Activated gamma-delta T cell treated with Interleukin-2 at 50 U/mL for 16 hours (primary cell): ENCODE measurements at places on chromosomes 5 and 9.

- no peak for DNase-seq
Measured at GRCh38 chr5:135355169-135355568, 43.9 kb downstream of the MACROH2A1 start.

DNA sequence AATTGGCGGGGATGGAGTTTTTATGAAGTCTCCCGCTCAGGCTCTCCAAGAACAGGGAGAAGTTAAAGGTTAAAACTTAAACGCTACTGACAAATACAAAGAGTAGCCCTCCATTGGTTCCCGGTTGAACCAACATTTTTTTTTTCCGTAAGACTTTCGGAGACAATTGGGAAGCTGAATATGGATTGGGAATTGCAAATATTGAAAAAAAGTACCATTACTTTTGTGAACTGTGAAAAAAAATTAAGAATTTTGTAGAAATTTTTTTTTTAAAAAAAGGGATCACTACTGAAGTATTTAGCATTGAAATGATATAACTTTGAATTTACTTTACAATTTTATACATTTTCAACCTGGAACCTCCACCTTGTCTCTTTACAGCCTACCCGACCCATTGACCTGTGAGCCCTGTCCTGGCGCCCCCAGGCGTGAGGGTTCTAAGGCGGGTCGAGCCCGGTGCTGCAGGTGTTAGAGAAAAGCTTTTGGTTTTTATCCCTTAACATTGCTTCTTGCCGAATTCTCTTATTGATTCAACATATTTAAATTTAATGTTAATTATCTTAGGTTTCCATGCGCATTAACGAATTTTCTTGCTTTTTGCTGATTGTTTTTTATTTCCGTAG is 448 bp upstream of the ZNF782 start:
- no peak for DNase-seq

DNA sequence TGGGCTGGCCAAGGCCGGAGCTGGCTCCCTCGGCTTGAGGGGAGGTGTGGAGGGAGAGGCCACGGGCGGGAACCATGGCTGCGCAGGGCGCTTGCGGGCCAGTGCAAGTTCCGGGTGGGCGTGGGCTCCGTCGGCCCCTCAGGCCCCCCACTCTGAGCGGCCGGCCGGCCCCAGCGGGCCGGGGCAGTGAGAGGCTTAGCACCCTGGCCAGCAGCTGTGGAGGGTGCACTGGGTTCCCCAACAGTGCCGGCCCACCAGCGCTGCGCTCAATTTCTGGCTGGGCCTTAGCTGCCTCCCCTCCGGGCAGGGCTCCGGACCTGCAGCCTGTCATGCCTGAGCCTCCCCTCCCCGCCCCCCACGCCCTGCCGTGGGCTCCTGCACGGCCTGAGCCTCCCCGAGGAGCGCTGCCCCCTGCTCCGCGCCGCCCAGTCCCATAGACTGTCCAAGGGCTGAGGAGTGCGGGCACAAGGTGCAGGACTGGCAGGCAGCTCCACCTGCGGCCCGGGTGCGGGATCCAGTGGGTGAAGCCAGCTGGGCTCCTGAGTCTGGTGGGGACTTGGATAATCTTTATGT is 184.2 kb downstream of the ATPSCKMT start:
- no peak for DNase-seq

DNA sequence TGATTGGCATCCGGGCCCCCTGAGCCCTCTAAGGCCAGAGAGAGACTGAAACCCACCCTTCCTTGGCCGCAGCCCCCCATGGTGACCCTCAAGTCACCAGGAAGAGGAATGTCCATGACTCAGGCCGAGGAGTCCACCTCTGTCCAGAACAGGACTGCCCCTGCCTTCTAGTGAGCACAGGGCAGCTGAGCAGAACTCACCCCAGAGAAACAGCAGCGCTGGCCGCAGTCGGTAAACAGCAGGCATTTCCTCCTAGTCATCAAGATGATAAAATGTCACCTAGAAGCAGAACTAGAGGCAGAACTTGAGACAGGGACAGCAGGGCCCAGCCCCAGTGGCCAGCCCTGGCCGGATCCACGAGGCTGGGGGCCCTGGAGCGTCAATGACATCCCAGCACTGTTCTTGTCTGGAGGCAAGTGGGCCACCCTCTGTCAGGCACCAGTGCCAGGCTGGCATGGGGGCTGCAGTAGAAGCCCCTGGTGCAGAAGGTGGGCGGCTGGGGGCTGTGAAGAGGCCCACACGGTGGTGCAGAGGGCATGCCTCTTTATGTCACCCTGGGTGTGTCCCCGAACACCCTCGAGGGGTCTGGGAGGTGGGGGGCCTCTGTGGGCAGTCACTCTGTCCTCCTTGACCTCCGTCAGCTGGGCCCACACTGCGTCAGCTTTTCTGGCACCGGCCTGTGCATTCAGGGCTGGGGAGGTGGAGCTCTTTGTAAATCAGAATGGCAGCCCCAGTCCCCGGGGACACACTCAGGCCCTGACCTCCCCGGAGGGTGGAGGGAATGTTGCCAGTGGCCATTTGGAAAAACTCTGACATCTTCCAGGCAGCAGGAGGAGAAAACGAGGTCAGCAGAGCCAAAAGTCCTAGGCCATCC is 83.0 kb downstream of the NTNG2 start:
- DNase-seq = no peak

DNA sequence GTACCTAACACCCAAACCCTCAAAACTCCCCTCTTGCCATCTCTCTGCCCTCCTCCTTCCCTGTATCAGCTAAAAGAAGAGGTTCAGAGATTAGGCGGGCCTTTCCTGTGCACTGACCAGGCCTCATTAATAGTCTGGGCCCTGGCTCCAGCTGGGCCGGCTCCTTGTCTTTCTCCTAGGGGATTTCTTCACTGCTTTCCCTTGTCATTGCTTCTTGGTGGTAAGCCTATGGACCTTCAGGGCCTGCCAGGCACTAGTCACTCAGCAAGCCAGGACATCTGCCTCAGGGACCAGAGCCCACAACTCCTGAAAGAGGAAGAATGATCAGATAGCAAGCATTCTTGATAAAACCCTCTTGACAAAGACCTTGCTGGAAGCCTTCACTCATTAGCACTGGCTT is 50.9 kb downstream of the MRRF start:
- DNase-seq = no peak

DNA sequence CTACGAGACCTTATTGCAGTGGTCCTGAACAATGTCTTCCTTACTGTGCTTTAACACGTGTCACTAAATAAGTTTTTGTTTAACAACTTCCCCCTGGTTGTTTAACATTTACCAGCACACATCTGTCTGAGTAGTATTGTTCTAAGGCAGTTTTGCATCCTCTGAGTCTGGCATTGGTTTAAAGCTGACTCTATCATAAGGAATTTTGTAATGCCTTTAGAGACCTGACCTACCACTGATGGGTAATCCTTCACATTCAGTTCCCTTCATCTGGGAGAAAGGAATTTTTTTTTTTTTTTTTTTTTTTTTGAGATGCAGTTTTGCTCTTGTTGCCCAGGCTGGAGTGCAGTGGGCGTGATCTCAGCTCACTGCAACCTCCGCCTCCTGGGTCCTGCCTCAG is 20.0 kb upstream of the PCAT7 start:
- DNase-seq = no peak

- no peak for DNase-seq
Measured at GRCh38 chr9:135485385-135485784, 5.8 kb downstream of the PPP1R26 start.

DNA sequence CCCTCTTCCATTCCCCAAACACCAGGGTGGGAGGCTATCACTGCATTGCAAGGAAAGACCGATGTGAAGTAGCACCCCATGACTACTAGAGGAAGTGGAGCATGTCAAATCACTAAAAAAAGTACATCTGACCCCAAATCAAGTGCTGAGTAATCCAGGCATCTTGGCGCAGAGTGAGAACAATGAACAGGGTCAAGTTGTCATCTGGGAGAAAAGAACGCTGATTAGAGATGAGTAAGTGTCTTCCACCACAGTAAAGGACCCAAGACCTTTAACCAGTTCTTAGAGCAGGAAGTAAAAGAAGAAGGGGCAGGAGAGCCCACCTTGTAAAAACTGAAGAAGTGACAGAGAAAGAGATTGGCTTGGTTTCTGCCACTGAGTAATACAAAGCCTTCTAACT is 75.0 kb upstream of the RAD23B start:
- no peak for DNase-seq

GRCh38 chr5:14628346-14628745 is 36.2 kb upstream of the OTULIN start:
- peak; percentile 61 for DNase-seq

DNA sequence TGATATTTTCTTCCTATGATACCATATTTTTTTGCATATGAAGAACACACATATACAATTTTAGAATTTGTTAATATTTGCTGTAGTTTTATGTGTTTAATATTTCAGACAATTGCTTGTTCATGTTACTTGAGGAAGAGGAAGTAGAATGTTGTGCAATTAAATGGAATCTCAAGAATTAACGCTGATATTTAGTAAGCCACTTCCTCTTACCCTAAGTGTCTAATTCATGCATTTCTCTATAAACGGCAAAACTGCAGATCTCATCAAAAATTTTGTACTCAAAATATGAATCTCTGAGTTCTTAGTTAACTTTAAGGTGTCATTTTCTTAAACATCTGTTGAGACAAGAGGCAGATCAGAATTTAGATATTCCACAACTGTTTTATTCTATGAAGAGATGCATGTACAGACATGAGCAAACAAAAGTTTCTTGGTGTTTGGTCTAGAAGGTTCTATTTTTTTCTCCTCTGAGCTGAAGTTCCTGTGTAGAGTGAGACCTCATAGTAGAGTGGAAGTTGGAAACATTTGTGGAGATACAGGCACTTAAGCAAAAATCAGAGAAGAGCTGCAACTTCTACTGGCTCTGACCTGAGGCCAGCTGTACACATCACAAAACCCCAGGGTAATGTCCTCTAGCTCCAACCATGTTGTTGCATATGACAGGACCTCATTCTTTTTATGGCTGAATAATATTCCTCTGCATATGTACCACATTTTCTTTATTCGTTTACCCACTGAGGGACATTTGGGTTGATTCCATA is 16.6 kb upstream of the TGFBI start:
- no peak for DNase-seq

DNA sequence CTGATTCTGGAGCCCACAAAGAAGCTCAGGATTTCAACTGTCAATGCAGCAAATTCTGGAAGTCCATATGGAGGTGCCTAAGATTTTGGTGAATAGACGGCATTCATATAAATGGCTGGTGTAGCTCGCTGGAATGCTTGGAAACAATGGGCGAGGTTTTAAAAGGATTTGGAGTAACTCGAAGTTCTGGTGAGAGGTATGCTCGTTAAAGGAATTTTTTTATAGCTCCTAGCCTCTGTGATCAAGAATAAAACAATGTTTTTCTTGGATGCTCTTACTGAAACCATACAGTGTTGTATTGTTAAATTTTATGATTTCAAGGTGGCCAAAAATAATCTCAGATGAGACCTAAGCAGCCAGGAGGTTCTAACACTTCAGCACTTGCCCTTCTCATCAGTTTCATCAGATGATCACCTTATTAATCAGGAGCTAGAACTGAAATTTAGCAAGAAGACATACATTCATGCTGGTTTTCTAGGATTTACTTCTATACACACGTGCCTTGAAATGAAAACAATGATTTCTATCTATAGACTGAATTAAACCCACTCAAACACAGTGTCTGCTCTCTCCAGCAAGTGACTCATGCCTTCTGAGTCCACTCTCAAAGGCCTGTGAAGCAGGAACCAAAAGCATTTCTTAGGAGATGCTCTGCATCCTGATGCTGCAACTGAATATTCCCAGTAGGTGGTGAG is 79.2 kb downstream of the OTULIN start:
- DNase-seq = no peak

GRCh38 chr9:20980832-20981455 is 50.5 kb downstream of the HACD4 start:
- DNase-seq = no peak

DNA sequence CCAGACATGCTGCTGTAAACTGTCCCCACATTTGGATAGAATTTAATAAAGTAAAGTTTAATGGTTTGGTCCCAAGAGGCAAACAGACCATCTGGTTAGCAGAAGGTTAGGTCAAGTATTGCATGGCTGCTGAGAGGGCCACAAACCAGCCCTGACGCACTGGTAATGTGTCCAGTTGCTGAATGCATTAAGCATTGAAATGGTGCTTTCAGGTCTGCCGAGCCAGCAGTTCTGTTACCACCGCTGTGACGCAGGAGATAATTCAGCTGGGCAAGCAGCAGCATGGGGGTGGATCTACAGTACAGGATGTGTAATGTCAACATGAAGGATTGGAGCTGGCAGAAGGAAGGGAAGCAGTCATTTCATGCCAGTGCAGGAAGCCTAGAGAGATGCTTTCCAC is 16.0 kb downstream of the ZNF462 start:
- DNase-seq = no peak

DNA sequence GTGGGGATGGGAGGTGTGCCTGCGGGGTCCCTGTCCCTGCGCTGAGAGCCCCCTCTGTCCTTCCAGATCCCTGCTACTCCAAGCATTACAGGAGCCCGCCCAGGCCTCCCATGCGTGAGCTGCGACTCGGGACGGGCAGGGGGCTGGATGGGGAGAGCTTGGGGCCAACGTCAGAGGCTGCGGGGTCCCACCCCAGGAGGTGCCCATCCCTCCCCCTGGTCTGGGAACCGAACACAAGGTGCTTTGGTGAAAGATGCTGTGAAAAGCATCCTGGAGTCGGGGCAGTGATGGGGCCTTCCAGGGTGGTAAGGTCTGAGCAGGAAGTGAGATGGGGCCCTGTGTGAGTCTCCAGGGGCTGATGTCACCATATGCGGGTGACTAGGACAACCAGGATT is 2.7 kb downstream of the LCN9 start:
- DNase-seq = no peak

DNA sequence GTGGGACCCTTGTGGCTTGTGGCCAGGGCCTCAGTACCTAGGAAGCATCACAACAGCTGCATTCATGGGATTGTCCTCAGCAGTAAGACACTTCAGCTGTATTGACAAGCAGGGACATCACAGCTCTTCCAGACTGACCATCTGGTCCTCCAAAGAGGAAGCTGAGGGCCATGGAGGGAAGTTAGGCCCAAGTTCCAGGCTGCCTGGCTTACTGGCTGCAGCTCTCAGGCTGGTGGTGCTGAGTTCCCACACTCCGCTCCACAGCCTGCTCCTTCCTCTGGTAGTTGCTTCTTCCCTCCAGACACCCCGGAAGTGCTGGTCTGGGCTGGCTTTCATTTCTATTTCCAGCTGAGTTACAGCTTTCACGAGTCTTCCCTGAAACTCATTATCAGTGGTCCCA is 5.7 kb upstream of the STING1 start:
- no peak for DNase-seq

- DNase-seq = no peak
Measured at GRCh38 chr9:132041798-132042197, 37.9 kb downstream of the MED27 start.

GRCh38 chr5:107464876-107465275 is 205.9 kb downstream of the EFNA5 start:
- no peak for DNase-seq
